ENCODE measurements at places on chromosomes 7 and 10. TPM values are rescaled to one million over a fixed set of nuclear protein-coding genes. Genes with fewer than 3 reads are reported as not detected.

Gene AKR1D1
- not detected for total RNA-seq

Gene MKX
- not detected for total RNA-seq

Gene LEP
- not detected for total RNA-seq

Gene NKX6-2
- not detected for total RNA-seq
